Right atrium auricular region (tissue), 2 donors: ENCODE measurements at places on chromosomes 11 and 22.

- no peak for DNase-seq
Observed at GRCh38 chr11:6321961-6322362, 1.7 kb upstream of the CAVIN3 start.

GRCh38 chr22:23071230-23072076 lies 1.1 kb downstream of the GNAZ start:
- DNase-seq: no peak

DNA sequence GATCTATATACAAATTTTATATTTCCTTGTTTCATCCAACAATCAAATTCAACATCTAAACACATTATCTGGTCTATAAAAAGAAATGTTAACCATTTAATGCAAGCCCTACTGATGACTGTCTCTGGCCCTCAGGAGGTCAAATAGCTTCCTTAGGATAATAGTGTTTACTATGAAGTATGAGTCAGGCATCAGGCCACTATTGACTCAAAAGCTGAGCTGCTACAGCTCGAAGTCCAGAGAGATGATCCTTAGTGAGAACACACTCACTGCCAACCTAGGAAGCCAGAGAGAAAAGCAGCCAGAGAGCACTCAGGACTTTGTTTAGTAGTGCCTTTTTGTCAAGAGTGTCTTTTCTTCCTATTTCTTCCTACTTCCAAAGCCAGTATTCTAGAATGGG lies 171.8 kb downstream of the SOX6 start:
- DNase-seq: no peak

GRCh38 chr22:30351226-30351625 lies 5.5 kb downstream of the SF3A1 start:
- DNase-seq: no peak

DNA sequence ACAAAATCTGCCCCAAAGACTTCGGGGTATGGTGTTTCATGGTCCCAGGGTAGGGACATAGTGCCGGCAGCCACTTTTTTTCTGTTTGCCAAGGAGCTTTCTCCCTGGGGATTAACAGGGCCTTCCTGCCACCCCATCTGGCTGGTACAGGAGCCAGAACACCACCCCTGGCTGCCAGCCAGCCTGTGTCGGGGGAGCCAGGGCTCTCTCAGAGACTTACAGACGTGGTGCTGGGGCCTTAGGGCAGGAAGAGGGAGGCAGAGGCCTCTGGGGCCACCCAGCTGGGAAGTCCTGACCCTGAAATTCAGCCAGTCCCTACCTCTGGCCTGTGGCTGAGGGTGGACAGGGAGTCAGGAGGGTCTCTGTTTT lies 52.4 kb upstream of the CDON start:
- no peak for DNase-seq

DNA sequence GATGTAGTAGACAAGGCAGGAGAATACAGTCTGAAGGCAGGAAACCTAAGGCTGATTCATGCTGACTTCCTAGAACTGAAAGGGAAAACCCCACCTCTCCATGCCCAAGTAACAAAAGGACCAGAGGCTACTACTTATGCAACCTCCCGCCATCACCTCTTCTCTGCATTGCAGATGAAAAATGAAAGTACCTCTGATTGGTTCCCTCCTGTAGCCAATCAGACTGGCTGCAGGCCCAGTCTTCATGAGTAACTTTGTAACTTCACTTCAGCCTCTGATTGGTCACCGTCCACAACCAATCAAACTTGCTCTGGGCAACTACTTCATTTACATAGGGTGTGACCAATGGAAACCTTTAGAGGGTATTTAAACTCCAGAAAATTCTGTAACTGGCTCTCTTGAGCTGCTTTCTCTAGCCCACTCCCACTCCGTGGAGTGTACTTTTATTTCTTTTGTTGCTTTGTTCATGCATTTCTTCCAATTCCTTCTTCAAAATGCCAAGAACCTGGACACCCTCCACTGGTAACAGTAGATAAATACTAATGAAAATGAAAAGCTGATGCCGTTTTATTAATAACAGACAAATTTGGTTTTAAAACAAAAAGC lies 5.2 kb upstream of the MAP6 start:
- no peak for DNase-seq

- DNase-seq: peak; percentile 77
Observed at GRCh38 chr22:46854125-46854870, 91.8 kb downstream of the TBC1D22A start.

DNA sequence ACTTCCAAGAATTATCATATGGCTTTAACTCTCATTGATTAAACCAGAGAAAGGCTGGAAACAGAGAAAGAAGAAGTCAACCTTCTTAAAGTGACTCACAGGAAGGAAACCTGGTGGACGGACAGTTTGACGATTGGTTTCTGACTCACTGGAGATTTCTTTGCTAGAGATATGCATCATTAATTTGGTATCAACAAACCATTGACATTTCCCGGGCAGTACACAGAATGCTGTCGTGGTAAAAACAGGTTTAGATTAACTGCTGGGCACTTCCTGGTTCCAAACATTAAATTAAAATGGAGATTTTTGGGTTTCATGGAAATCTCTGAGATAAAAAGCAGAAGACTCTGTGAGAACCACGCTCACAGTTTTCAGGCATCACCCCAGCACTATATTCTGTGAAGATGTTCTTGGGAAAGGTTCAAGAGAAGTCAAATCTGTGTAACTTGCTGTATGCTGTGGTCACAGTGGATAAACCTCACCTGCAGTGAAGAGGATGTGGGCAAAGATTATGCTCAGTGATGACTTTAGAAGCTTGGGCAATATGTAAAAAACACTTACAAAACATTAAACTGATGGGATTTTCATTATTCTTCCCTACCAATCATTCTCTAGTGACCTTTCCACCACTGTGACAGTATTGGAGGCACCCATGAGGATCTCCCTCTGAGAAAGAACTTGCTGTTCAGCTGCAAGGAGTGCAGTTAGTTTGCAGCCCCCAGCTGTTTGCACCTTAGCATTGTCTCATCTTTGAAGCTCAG lies 61.1 kb upstream of the CD44 start:
- DNase-seq: no peak

DNA sequence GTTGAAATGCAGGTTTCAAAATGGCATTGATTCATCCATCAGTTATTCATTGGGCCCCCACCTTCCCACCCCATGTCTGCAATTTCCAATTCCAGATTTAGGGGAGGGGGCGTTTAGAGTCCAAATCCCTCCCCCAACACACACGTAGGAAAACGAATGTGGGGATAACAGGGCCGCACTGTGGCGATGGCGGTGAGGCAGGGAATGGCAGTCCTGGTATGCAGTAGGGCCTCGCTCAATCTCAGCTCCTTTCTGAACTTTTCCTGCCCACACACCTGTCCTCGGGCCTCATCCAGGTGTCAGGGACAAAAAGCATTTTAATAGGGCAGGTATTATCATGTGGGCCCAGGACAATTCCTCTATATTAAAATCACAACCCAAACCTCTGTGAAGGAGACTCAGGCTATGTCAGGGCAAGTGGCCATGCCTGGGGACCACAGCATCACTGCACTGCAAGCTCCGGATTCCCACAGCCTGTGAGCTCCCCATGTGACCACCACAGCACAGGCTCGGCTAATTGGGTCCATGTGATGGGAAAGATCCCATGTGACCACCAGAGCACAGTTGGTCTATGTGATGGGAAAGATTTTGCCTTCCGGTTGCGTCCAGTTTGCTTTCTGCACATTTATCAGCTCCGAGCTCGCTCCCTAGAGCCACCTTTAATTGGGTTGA lies 44.5 kb downstream of the RTL6 start:
- peak; percentile 18 for DNase-seq

- peak; percentile 42 for DNase-seq
Observed at GRCh38 chr11:69352715-69353319, 58.9 kb downstream of the MYEOV start.

DNA sequence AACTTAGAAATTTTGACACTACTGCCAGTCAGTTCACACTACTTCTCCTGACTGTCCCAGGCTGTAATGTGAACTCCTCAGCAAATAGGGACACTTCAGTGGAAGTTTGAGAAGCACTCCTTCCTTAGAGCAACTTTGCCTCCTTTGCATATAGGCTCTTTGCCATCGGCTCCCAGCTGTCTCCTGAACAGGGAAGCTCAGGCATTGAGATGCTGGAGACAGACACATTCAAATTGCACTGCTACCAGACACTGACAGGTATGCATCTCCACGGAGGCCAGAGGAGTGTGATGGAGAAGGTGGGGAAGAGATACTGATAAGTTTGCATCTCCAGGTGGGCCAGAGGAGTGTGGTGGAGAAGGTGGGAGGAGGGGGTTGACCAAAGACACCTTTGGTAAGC lies 1.4 kb downstream of the TRAPPC4 start:
- DNase-seq: no peak

DNA sequence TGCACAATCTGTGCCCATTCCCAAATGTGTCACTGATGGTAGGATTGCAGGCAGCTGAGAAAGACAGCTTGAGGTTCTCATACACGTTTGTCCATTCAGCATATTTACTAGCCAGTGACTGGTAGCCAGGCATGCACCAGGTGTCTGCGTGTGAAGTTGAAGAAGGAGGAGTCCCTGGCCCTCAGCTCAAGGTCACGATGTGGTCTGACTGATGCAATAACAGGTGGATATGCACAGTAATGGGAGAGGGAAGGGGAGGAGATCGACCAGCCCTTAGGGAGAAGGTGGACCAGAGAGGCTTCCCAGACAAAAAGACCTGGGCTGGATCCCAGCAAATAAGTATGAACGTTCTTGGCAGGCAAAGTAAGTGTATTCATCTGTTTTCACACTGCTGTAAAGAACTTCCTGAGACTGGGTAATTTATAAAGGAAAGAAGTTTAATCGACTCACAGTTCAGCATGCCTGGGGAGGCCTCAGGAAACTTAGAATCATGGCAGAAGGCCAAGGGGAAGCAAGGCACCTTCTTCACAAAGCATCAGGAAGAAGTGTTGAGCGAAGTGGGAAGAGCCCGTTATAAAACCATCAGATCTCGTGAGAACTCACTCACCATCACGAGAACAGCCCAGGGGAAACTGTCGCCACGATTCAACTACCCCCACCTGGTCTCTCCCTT lies 96.0 kb downstream of the MN1 start:
- no peak for DNase-seq

GRCh38 chr11:119144825-119145486 lies 3.9 kb upstream of the ABCG4 start:
- no peak for DNase-seq

DNA sequence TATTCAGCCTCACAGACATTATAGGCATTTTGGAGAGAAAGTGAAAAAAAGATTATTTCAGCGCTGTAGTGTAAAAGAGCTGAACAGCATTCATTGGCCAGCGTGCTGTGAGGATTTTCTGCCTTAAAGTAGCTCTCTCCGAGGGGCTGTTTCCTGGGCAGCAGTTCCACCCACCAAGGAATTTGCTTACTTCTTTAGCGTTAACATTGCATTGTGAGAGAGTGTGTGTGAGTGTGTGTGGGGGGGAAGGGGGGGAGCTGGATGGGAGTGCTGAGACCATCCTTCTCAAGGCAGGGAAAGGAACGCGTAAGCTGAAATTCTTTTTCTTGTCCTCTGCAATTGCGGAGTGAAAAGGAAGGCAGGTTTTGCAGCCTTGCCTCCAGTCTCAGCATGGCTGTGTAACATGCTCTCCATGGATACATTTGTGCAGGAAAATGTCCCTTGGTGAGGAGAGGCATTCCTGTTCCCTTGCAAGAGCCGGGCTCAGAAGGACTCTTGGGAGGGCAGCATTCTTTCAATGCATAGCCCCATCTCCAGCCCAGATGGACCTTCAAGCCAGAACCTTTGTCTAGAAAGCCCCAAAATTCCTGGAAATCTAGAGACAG lies 159.9 kb upstream of the NAV2 start:
- DNase-seq: no peak

DNA sequence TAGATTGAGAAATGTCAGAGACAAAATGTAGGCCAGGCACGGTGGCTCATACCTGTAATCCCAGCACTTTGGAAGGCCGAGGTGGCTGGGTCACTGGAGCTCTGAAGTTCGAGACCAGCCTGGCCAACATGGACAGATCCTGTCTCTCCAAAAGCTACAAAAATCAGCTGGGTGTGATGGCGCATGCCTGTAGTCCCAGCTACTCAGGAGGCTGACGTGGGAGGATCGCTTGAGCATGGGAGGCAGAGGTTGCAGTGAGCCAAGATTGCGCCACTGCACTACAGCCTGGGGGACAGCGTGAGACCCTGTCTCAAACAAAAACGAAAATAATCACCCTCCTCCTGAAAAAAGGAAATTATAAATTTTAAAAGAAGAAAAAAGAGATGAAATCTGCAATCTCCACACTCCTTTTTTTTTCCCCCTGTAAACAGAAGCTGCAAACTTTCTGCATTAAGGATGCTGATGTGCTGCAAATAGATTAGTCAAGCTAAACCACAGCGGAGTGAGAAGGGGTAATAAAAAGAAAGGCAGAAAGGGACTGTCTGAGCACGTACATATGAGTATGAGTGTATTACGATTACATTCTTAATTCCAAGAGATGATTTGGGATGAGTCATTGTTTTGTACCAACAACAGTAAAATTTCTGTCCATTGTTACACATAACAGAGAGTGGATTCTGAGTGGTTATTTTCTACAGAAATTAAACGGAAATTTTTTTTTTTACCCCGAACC lies 87.3 kb downstream of the SIK3 start:
- DNase-seq: no peak

- no peak for DNase-seq
Observed at GRCh38 chr11:128246810-128247594, 340.4 kb downstream of the ETS1 start.

GRCh38 chr11:86996953-86997570 lies 40.7 kb upstream of the TMEM135 start:
- no peak for DNase-seq

- DNase-seq: no peak
Observed at GRCh38 chr11:586376-587316, 10.4 kb downstream of the PHRF1 start.

GRCh38 chr11:96054870-96055705 lies 131.2 kb upstream of the MTMR2 start:
- no peak for DNase-seq

DNA sequence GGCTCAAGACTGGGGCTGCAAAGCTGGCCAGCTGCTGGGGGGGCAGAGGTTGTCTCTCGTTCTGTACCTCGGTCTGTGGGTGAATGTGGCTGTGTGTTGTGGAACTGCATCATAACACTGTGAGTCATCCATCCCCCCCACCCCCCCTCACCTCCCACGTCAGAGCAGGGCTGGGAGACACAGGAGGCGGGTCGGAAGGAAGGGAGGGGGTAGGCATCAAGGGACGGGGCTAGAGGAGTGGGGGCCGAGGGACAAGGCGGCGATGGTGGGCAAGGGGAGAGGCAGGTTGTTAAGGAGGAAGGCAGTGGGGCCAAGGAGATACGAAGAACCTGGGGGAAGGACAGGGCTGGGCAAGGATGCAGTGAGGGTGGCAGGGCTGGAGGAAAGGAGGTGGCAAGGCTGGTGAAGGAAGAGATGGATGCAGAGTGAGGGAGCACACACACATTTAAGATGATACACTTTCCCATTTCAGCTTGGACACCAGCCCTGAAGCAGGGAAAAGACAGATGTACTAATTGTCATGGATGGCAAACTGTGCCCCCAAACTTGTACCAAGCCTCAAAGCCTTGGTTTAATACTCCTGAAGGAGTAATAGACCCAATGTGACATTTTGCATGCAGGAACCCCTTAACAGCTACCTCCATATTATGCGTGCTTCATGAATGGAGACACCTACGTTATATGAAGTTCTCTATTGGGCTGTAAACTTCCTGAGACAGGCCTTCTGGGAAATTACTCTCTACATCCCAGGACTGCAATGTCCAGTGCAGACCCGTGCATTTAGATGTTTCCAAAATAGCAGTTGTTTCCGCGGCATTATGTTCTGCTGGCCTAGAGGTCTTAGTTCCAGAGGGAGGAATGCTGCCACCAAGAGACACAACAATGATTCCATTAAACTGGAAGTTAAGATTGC lies at the start of gene YPEL4:
Gene YPEL4 (minus strand): TSS at position 87 of the 913 bp plus-strand sequence. CDS start 2,805 bp downstream, outside the sequence.
- no peak for DNase-seq
